ENCODE measurements at places on chromosomes 7 and 10. TPM values are rescaled to one million over a fixed set of nuclear protein-coding genes. Genes with fewer than 3 reads are reported as not detected.

The MINPP1 gene
- 34.8 TPM for total RNA-seq

The GIMAP5 gene
- total RNA-seq, result not detected

The GPC2 gene
- 0.44 TPM for total RNA-seq

The MOSPD3 gene
- total RNA-seq, result 15.0 TPM

The PVRIG gene
- total RNA-seq, result 0.99 TPM

The TWIST1 gene
- 47.1 TPM for total RNA-seq

GRCh38 chr10:11050301-11051287, 32.9 kb downstream of the CELF2 start:
- no peak for DNase-seq

GRCh38 chr7:69878591-69878990, 280.3 kb downstream of the AUTS2 start:
- DNase-seq, result no peak

- no peak for DNase-seq
These were observed 113.7 kb downstream of the SFMBT2 start for GRCh38 chr10:7297094-7297493.

- DNase-seq, result no peak
These were observed 135.8 kb downstream of the CAMK1D start for GRCh38 chr10:12484941-12485805.

DNA sequence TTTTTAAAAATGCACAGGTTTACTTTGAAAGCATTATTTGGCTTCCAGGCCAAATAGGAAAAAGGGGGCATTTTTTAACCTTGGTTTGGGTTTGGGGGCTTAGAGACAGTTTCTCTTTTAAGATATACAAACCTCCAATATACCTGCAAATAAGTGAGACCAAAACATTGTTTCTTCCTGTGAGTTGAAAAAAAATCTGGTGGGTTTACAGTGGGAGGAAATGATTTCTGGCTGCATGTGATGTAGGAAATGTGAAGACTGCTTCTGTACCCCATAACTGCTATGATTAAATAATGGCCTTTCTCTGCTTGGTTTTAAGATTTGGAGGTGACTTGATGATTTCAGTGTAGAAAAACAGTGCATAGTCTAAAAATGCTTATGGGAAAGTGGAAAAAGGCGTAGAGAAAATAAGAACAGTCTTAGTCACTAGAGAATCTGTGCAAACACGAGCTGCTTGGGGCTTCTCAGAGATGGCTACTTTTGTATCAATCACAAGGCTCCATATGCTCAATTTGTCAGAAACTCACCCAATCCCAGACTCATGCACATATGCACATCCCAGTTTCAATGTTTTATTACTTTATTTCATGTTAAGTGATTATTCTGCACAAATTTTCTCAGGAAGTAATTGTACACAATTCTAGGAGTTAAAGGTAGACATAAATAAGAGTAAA, 22.1 kb upstream of the PRKCQ start:
- no peak for DNase-seq

DNA sequence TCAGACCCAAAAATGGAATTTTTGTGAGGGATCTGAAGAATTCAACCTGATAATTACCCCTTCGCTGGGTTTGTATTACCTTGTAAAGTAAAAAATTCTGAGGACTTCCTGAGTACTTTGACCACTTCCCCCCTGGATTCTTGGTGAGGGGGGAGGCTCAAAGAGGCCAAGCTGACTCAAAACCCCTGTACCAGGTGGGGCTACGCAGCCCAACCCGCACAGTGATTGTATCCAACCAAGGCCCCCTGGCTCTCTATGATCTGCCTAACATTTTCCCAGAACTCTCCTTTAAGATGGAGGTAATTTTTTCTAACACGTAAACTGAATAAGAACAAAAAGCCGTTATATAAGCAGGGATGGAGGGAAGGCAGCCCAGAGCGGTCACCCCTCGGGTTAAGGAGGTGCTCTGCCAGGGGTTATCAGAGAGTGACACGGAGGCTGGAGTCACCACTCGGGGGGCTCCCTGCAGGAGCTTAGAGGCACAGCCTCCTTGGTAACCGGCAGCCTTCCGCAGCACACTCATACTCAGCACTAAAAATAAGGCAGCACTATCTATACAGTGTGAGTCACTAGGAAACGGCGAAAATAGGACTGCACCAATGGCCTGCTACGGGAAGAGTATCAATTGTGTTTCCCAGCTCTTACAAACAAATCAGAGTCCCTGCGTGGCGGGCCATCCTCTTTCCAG, 255.4 kb downstream of the ELMO1 start:
- no peak for DNase-seq

DNA sequence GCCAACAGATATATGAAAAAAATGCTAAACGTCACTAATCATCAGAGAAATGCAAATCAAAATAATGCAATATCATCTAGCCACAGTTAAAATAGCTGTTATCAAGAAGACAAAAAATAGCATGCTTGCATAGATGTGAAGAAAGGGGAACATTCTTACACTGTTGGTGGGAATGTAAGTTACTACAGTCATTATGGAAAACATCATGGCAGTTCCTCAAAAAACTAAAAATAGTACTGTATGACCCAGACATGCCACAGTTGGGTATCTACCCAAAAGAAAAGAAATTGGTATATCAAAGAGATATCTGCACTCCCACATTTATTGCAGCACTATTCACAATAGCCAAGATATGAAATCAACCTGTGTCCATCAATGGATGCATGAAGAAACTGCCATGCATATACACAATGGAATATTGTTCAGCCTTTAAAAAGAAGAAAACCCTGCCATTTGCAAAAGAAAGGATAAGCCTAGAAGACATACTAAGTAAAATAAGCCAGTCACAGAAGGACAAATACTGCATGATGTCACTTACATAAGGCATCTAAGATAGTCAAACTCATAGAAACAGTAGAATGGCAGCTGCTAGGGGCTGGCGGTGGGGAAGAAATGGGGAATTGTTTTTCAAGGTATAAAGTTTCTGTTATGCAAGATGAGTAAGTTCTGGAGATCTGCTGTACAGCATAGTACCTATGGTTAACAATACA, 107.0 kb downstream of the PTPN20 start:
- DNase-seq, result no peak

- DNase-seq, result no peak
These were observed 218.7 kb downstream of the WDR37 start for GRCh38 chr10:1274701-1275544.

GRCh38 chr7:114631249-114631822, 216.7 kb downstream of the FOXP2 start:
- no peak for DNase-seq

DNA sequence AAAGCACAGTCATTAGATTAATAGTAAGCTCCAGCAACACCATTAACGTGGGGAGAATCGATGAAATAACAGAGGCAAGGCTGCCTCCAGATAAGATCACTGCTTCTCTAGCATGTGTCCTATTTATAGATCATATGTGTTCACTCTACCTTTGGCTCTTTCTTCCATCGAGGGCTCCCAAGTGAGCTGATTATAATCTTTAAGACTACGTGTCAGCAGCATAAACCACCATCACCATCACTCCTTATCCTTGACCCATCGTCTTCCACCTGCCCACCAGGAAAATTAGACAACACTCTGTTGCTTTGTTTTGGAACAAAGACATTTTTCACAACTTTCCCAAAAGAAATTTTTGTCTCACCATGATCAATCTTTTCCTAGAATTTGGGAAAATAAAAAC, 71.2 kb upstream of the CARD11 start:
- no peak for DNase-seq

DNA sequence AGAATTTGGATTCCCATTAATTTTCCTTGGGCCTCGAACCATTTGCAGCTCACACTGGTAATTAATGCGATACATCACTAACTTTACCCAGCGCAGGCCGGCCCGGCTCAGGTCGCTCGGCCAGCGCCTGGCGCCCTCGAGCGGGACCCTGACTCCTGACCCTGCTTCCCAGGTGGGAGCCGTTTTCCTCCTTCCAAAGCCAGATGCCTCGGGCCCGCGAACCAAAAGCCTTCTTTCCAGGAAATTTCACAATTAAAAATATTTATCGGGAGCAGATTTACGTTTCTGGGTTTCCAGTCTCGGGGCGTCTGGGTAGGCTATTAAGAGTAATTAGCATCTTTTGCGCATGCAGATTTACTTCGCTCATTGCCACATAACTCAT, 12.2 kb downstream of the LBX1 start:
- no peak for DNase-seq

- DNase-seq, result no peak
These were observed 29.0 kb downstream of the AGAP3 start for GRCh38 chr7:151115121-151115835.

DNA sequence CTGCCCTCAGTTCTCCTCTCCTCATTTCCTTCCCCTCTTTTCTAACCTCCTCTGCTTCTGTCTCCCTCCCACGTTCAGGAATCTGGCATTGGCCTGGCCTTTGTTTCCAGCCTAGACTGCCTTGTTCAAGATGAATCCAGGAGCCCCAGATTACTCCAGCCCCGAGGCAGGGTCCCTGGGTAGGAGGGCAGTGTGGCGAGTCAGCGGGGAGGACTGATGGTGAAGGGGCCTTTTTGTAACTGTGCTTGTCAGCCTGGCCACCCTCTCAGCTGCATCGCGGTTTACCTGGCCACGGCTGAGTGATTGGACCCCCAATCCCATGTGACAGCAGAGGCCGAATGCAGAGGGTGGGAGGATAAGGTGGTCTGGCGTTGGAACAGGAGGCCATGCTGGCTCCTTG, 96.1 kb upstream of the SHH start:
- no peak for DNase-seq

DNA sequence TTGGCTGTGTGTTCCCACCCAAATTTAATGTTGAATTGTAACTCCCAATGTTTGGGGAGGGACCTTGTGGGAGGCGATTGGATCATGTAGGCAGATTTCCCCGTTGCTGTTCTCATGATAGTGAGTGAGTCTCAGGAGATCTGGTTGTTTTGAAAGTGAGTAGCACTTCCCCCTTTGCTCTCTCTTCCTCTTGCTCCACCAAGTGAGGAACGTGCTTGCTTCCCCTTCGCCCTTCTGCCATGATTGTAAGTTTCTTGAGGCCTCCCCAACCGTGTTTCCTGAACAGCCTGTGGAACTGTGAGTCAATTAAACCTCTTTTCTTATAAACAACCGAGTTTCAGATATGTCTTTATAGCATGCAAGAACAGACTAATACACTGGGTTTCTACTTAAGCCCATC, 176.3 kb downstream of the CDK14 start:
- no peak for DNase-seq

DNA sequence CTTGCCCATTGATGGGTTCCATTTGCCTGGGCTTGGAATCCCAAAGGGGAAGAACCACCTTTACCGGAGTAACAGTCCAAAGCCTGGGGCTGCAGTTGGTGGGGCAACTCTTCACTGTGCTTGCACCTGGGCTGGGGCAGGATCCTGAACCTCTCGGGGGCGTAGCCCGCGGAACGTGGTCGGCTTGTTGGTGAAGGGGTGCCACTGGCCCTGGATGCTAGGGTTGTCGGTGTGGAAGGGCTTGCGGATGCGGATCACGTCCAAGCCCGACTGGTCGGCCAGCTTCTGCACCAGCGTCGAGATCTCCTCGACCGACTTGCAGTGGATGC, 710 bp downstream of the MRPL43 start:
- DNase-seq, result no peak

- DNase-seq, result no peak
These were observed 44.1 kb downstream of the NPY start for GRCh38 chr7:24328050-24328449.

DNA sequence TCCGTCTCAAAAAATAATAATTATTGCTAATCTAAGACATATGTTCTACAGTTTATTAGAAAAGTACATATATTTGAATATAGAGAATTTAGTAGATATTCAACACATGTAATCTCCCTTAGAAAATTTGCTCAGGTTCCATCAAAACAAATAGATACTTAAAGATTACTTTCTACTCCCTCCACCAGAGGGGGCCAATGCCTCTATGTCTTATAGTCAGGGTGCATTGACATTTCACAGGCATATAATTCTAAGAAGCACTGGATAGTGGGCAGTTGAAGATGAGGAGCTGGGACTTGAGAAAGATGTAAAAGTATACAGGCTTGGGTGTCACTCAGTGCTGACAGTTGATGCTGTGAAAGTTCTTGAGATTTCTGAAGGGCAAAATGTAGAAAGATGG, 301.6 kb upstream of the HPS1 start:
- DNase-seq, result peak; percentile 45

All from HFFc6 (cell line).